M059J (cell line): ENCODE measurements at places on chromosomes 7 and 10. TPM values are rescaled to one million over a fixed set of nuclear protein-coding genes. Genes with fewer than 3 reads are reported as not detected.

DNA sequence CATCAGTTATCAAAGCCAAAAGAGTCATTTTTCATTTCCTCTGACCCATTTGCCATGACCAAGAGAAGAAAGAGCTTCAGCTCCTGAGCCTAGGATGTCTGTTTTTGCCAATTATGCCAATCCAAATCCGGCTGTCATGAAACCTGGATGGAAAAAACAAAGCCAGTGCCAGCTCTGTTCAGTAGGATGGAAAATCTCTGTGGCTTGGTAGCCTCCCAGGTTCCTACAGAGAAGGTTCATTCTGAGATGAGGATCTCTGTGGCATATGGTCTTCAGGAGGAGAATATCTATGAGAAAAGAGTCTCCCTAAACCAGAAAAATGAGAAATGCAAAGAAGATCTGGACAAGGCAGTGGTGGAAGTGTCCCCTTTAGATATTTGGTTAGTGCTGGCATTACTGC is 475.4 kb downstream of the CNTNAP2 start:
- DNase-seq: no peak

DNA sequence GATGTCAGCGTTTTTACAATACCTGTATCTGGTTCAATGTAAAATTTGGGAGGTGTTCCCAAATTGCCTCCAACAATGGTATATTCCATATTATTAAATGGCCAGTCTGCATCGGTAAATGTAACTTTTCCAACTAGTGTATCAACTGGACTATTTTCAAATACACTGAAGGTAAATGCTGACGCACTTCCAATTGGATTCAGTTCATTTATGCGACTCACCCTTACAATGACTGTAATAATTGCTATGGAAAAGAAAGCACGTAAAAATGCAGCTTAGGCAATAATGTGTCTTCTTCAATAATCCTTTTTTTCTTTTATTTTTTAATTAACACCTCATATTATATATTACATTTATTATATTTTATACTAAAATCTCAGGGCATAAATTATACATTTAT is 209.1 kb downstream of the HGF start:
- no peak for DNase-seq

- DNase-seq: no peak
These were observed 9.9 kb downstream of the ST7 start for GRCh38 chr7:116963234-116963633.

Gene ACSL5
- total RNA-seq: 17.6 and 25.5 TPM in 2 replicates

- DNase-seq: no peak
These were observed 9.8 kb upstream of the GIMAP5 start for GRCh38 chr7:150727381-150727780.

Gene IL2RA
- total RNA-seq: not detected in 2 replicates

- DNase-seq: no peak
These were observed 46.5 kb downstream of the LGI1 start for GRCh38 chr10:93804200-93804599.

DNA sequence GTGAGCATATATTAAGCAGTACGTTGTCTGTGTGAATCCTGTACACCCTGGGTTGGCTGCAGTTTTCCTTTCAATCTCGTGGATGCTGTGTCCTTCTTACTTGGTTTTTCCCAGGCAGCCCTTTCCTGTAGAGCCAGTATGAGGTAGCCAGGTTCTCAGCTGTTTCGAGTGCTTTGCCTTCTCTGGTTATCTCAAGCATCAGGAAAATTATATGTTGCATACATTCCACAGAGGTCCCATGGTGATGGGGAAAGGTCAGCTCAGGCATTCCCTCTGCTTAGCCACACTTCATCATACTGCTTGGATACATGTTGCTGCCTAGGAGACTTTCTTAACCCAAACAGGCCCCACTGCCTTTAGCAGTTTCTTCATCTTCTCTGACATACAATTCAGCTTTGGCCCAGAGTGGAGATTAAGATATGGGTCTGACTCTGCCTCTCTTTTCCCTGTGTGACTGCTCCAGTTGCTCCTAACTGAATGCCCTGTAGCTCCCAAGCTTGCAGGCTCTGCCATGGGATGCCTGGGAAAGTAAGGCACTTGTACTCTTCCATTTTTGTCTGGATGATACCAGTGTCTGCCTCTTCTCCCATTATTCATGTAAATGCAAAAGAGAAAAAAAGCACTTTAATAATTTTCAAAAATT is 11.3 kb downstream of the GNAI1 start:
- peak; percentile 84 for DNase-seq

GRCh38 chr7:37942934-37943610 is 22.6 kb downstream of the EPDR1 start:
- DNase-seq: peak; percentile 41

GRCh38 chr7:55448526-55448925 is 83.4 kb downstream of the LANCL2 start:
- no peak for DNase-seq

Gene CYP2C9
- not detected in 2 replicates for total RNA-seq

- peak; percentile 56 for DNase-seq
These were observed 782 bp downstream of the IFIT5 start for GRCh38 chr10:89414879-89415821.

GRCh38 chr7:145123502-145123901 is 287.6 kb upstream of the TPK1 start:
- peak; percentile 1 for DNase-seq

DNA sequence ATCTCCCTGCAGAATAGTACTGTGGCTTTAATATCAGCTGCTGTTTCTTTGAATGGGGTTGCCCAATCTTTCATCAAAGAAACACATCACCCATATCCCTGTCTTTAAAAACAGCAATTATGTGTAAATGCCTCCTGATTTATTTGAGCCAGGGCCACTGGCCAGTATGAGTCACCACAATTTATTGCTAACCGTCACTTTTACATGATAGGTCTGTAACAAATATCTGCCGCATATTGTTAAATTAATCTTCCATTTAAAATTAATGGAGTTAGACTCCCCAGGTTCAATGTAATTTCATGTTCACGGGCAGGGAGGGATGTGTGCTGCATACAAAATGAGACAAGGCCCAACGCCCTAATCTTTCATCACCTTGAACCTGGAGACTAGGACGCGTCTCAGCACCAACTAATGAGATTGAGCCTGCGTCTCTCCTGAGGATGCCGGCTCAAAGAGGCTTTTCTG is 673.4 kb downstream of the AUTS2 start:
- peak; percentile 63 for DNase-seq

DNA sequence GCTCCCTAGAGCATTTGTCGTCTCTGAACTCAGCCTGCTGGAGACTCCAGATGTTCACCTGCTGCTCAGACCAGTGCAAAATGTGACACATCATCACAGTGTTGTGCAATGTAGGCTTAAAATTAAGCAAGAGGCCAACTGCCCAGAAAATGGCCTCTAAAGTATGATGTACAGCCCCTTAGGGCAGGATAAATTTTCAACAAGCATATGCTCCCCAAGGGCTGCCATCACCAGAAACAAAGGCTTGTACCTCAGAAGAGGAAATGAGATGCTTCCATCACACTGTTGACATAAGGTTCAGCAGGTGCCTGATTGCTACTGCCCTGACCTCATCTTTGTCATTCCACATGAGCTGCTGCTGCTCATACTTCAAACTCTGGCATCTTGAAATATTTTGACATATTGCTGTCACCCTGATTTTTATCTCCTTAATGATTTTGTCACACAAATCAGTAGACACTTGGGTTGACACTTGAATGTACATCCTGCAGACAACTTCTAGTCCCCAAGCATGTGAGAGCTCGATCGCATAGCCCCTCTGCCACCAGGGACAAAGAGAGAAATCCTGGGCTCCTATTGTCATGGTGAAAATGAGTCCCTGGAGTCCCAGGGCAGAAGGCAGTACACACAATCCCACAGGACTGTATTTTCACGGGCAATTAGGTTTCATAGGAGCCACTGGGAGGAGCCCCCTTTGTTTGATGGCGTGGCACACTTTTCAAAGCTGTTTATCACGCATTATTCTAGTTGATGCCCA is 219.7 kb upstream of the STK17A start:
- DNase-seq: peak; percentile 55

Gene HHEX
- 0.05 TPM in 1 of 2 replicates, not detected in the other for total RNA-seq

- DNase-seq: peak; percentile 31
These were observed at the start of gene CTTNBP2 for GRCh38 chr7:117873310-117874190. Gene CTTNBP2, minus strand, starts transcription at chr7:117873441. Its CDS starts 26 bp downstream, at chr7:117873415.

GRCh38 chr7:17640730-17641377 is 299.4 kb downstream of the SNX13 start:
- DNase-seq: peak; percentile 39

DNA sequence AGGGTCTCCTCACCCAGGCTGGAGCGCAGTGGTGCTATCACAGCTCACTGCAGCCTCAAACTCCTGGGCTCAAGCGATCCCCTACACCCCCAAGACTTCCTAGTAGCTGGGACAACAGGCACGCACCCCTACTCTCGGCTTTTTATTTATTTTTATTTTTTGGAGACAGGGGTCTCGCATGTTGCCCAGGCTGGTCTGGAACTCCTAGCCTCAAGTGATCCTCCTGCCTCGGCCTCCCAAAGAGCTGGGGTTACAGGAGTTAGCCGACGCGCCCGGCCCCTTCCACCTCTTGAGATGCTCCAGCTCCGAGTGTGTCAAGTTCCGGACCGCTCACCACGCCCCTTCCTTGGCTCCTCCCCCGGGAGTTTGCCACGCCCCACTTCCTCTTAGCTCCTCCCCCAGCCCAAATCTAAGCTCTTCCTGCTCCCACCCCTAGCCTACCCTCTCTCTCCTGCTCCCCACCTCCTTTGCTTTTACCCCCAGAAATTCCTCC is 6.3 kb downstream of the NAT16 start:
- peak; percentile 66 for DNase-seq

Gene ZNF239
- total RNA-seq: 1.3 and 5.2 TPM in 2 replicates

DNA sequence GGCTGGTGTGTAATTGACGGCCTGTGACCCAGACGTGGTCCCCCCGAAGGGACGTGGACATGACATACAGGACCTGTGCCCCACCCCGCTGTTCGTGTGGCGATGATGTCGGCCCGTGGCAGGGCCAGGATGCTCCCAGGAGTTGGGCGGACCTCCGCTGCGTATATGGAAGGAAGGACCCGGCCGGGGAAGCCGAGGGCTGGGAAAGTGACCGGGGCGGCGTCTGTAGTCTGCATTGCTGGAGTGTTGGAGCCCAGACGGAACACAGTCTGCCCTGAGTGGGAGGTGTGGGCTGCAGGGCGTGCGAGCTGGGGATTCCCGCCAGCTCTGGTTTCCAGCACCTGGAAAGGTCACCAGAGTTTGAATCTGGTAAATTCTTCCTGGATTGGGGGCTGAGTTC is 45.0 kb upstream of the FOXL3 start:
- DNase-seq: no peak

DNA sequence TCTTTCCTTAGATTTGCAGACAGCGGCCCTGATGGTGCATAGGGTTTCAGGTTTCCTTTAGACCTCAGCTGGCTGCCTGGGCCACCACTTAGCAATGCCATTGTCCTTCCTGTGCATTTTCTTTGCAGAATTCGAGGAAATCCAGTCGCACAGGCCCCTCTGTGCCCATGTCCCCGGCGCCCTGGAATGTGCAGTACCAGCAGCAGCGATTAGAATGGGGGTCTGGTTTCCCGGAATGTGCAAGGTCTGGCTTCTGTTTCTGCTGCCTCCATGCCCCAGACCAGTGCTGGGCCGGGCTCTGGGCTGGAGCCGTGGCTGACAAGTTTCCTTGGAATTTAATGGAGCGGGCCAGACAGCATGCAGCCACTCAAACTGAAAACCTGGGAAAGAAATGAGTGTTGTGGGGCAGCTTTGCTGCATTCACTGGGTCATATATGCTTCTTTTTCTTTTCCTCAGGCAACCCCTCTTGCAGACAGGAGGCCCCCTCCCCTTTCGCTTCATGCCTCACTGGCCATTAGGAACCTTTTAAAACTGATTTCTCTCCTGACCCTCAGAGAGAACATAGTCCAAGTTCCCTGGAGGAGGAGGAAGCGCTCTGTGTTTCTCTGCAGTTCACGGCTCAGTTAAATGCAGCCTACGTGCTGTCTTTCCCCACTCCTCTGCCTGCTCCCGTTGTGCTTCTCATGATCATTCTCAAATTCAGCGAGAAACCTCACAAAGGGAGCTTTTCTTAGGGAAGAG is 14.4 kb downstream of the HTRA1 start:
- peak; percentile 48 for DNase-seq

- DNase-seq: no peak
These were observed 36.9 kb upstream of the RNF32 start for GRCh38 chr7:156603629-156604028.

DNA sequence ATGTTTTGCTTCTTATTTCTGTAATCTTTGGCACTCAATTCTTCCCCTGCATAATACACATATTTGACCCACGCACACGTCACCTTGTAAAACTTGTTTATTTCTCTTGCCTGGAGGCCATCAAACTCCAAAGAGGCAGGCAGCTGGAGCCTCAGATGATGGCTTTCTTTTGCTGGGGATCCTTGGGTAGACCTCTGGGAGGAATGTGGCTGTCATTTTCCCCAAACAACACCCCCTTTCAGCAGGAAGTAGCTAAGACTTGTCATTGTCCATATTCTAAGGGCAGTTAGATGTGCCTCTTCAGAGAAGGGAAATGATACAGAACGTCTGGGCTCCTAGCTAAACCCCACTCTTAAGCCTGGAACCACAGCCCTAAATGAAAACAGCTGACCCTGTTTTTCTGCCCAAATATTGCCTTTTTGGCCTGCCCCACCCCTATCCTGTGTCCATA is 111.3 kb downstream of the ITGB8 start:
- DNase-seq: peak; percentile 58

DNA sequence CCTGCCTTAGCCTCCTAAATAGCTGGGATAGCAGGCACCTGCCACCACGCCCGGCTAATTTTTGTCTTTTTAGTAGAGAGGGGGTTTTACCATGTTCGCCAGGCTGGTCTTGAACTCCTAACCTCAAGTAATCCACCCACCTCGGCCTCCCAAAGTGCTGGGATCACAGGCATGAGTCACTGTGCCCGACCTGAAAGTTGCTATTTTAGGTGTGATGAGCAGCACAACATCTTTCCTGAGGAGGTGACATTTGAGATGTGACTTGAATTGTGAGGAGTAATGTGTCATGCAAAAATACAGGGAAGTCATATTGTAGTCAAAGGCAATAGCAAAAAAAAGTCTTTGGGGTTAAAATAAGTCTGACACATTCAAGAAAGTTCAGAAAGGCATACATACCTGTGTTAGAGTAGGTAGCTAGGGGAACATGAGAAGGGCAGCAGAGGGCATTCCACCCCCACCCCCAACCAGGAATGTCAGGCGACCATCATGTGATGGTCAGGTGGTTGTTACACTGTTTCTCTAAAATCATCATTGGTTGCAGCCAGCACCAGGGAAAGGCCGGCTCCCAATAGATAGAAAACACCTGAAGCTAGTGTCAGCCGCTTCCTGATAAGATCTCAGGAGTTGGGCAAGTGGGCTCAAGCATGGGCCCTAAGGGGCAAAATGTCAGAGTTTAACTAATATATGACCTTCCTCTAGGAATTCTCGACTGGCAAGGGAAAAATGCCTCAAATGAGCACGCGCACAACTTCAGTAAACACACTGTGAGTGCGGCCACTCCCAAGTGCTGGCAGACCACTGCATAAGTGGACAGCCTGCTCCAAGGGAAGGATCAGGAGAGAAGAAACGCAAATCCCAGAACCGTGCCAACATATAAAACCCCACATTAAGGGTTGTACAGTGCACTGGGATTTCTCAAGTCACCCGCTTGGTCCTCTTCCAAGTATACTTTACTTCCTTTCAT is at the start of gene TACC2:
TSS of gene TACC2 (plus strand) at position 803 of the 964 bp plus-strand sequence. CDS start 32,819 bp downstream, outside the sequence.
- peak; percentile 9 for DNase-seq

DNA sequence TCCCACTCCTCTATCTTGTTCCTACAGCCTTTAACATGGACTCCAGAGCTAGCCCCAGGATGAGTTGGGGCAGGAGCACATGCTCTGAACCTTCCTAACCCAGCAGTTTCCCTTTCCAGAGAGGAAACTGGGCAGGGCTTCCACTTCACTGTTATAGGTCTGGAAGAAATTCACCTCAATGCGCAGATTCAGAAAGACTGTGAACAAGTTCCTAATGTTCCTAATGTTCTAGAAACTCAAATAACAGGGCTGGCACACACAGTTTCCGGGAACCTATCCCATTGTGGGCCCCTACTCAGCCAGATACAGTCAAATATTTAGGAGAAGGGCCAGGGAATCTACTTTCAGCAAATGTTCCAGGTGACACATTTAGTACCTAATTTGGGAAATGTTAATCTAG is 29.7 kb downstream of the ABCC2 start:
- DNase-seq: no peak
